Left ventricle myocardium superior (tissue), 1 donor: ENCODE measurements at places on chromosomes 7 and 10. TPM values are rescaled to one million over a fixed set of nuclear protein-coding genes. Genes with fewer than 3 reads are reported as not detected.

KDM7A gene
- total RNA-seq = 10.3 TPM

FGFR2 gene
- 0.17 TPM for total RNA-seq

ATAD1 gene
- total RNA-seq = 98.4 TPM

ARHGAP22 gene
- 3.4 TPM for total RNA-seq

STRIP2 gene
- total RNA-seq = 23.3 TPM

NUTM2D gene
- 5.6 TPM for total RNA-seq

NOS3 gene
- total RNA-seq = 10.9 TPM

OPN4 gene
- total RNA-seq = 0.25 TPM

HIF1AN gene
- total RNA-seq = 54.6 TPM

CCL26 gene
- total RNA-seq = not detected

DNA sequence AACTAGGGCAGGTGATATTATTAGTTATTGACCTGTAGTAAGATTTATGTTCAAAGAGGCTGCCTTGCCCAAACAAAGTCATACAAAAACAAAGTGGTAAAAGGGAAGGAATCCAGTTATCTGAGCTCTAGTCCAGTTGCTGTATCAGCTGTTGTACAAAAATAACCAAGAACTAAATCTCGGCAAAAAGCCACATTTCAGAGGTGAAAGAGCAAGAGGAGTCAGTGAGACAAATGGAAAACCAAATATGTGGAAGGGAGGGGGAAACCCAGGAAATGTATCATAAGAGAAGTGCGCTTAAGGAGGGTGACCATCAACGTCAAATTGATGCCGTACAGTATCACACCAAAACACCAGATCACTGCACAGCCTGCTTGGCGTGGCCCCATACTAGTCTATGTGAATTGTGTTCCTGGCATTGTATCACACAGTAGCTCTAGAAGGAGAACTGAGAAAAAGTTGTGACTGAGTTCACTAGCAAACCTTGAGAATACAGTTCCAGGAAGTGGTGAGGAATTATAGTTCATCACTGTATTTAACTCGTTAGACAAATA, 6.4 kb downstream of the AGBL3 start:
- no peak for DNase-seq

- DNase-seq = no peak
These were observed 69.8 kb downstream of the LSMEM1 start for GRCh38 chr7:112550468-112551060.

DNA sequence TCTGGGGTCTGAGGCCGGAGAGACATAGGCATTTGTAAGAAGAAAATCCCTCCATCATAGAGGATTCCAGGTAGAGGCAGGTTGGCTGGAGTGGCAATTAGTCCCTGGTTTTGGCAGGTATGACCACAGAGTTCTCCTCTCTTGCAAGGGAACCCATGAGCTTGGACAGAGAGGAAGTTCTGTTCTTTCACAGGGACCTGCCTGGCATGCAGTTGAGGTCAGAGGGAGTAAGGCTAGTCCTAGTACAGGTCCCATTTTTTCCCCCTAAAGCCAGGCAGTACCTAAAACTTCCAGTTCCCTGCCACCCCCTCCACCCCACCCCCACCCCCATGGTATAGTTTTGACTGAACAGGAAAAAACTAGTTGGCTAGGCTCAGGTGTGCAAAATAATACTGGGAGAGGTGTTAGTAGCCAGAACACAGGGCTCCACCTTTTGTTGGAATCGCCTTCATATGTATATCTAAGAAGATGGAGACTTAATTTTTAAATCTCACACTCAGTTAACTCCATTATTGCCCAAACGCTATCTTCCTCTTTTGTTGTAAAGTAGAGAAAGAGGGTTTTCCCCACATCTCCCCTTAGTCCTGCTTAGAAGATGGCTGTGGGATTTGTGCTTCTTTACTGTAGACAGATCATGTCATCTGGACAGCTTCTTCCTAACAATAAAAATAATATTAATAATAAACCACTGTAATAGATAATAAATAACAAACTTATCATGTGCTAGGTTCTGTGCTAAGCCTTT, 188.1 kb downstream of the TCF7L2 start:
- DNase-seq = no peak

DNA sequence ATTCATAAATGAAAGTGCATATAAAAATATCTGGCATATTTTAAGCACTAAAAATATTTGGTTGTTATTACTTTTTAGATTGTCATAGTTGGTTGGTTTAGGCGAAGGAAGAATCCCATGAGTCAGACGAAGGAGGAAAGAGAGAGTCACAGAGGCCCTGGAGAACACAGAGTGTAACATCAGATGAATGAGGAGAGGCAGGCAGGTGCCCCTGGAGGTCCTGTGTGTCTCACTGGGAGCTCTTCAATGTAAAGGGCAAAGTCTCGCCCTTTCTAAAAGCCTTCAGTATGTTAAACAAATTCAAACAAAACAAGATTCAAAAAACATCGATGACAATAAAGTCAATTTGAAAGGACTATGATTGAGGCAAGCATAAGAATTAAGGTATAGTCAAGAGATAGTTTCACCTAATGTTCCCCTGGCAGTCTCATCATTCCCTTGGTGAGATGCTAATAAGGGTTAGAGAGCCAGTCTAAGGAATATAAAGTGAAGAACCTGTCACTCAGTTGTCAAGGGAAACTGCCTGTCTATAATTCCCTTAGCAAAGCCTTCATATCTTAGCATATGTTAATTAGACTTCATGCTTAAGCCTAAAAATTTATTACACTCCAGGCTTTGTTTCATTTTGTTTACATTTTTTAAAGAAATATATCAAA, 194.3 kb downstream of the TPK1 start:
- no peak for DNase-seq

GRCh38 chr10:34804306-34804705, 10.8 kb downstream of the PARD3 start:
- no peak for DNase-seq

DNA sequence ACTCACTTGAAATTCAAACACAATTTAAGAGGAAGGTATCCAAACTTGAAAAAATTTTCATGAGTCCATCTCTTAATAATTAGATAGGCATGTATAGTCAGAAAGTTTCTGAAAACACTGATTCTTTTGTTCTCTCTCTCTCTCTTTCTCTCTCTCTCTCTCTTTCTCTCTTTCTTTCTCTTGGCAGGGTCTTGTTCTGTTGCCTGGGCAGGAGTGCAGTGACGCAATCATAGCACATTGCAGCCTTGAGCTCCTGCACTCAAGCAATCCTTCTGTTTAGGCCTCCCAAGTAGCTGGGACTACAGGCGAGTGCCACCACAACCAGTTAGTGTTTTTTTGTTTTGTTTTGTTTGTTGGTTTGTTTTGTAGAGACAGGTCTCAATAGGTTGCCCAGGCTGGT, 59.3 kb downstream of the PRTFDC1 start:
- no peak for DNase-seq

GRCh38 chr10:35447693-35448407, 111.5 kb downstream of the CCNY start:
- DNase-seq = no peak

DNA sequence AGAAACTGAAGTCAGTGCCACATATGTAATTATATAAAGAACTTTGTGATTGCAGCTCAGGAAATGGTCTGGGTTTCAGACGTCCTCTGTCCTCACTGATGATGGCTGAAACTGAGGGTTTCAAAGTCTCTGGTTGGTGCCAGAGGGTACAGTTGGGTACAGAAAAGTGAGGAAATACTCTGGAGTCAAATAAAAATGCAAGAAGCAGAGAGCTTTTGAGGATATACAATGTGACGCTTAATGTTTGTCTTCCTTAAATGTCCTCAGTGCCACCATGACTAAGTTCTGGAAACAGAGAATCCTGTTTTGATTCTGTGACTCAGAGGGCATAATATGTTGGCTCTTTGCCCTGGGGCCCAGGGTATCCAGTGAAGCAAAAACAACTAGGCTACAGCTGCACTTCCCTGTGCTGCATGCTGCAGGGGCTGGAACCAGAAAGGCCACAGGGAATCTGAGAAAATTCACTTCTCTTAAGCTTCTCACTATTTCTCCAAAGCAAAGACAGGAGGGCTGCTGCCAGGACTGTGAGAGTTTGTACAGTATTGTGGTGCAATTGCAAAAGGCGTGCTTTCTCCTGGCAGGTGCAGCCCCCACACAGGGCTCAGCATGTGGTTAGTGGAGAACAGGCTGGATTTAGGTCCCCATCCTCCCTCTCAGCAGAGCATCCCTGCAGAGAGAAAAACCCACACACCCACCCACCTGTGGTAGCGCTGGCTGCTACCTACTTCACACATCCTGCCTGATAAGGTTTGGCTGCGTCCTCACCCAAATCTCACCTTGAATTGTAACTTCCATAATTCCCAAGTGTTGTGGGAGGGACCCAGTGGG, 169.5 kb upstream of the SVIL start:
- no peak for DNase-seq

DNA sequence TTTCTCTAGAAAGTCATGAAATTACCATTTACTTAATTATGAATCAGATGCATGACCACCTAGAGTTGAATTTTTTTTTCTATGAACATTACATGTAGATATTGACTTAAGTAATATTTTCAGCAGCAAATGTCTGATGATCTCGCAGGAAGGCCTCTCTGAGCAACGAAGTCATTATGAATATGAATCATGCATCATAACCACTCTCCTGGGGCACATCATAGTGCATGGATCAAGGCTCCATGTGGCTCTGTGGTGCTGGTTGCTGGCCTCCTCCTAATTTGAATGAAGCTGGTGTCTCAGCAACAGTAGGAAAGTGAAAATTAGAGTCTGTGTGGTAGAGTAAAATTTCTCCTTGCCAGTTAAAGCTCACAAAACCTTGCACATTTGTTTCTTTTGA, 121.4 kb upstream of the INHBA start:
- DNase-seq = no peak

- peak; percentile 82 for DNase-seq
These were observed at the start of gene KIAA1549 for GRCh38 chr7:138981332-138982203. TSS of gene KIAA1549 (minus strand) at chr7:138981389. CDS start at chr7:138981269, 120 bp downstream.

DNA sequence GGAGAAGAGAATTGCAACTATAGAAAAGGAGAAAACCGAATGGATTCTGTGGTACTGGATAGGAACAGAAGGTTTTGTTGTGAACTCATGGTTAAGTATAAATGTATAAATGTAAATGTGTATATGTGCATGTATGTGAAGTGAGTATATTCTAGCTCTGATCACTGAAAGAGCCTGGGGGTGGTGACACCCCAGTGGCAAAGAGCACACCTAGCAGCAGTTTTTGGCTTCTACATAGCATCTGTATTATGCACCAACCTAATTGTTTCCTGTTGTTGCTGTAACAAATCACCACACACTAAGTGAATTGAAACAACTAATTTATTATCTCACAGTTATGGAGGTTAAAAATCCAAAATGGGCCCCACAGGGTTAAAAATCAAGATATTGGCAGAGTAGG, 455.4 kb downstream of the RPS24 start:
- DNase-seq = no peak

- no peak for DNase-seq
These were observed 260.4 kb downstream of the CDK14 start for GRCh38 chr7:90856351-90857070.

DNA sequence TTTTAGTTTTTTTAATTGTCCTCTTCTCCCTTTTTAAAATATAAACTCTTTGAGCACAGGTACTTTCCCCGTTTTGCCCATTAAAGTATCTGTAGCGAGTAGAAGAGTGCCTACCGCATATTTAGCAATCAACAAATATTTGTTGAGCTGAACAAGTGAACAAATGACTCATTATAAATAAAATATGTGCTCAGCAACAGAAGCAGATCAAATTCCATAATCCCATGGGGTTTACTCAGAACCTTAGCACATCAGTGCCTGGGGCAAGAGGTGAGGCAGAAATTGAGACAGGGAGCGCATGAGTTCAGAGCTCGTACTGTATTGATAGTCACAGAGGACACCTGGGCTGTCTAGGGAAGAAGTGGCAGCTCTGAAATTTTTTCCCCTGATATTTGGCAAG, 161.0 kb downstream of the SEM1 start:
- DNase-seq = no peak

GRCh38 chr7:141220263-141220880, 146.5 kb downstream of the TMEM178B start:
- DNase-seq = no peak

GRCh38 chr10:103265717-103266329, 11.1 kb upstream of the INA start:
- peak; percentile 45 for DNase-seq

DNA sequence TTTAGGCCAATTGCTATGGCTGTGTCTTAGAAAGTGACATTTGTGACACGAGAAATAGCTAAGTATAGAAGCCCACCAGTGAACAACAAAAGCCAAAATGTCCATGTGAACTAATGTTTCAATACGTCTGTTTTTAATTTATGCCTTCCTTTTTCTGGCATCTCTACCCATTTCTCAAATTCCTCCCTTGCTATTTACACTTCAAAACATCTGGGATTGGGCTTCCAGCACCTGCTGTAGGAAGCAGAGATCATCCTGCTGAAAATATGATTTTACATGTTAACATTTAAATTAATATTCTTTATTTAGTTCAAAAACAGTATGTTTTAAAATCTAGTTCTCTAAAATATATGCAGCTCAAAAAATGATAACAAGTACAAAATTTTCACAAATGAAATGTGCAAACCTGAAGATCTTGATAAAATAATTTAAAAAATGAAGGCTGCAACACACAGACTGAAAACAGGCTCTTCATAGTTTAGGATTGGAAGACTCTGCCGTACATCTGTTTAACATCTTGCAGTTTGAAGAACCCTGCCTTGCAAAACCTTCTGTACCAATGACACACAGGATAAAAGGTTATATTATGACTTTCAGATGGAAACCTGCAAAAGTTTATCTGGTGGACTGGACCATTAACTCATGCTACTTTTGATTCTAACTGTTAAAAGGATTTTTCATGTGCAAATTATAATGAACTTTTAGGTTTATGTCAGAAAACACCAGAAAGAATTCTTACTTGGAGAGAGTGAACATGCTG, 408.4 kb downstream of the SUGCT start:
- no peak for DNase-seq

DNA sequence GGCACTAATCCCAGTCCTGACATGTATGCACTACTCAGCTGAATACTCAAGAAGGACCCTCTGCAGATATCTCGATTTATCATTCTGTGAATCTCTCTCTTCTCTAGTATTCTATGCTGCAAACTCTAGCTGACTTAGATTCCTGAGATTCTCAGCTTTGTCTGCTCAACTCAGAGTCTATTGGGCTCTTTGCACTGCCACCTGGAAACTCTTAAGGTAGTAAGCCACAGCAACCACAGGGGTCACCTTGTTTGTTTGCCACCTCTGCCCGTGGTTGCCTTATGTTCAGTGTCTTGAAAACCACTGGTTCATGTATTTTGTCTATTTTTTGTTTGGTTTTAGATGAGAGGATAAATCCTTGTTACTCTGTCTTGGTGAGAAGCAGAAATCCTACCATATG, 72.9 kb downstream of the SP8 start:
- no peak for DNase-seq

GRCh38 chr7:98647326-98647725, 30.2 kb downstream of the NPTX2 start:
- DNase-seq = no peak

DNA sequence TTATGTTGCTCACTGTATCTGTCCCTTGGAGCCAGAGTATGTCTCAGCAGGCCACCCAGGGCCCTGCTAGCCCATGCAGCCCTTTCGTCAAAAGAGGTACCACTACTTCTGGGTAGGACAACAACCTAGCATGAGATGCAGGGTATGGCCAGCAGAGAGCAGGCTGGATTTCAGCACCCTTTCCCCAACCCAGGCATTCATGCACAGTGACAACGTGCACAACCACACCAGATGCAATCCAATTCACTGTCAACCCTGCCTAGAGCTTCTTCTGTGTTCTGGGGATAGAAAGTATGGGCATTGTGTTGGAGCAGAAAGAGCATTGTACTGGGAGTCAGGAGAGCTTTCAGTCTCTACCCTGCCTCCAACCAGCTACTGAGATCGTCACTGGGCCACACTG, 37.9 kb downstream of the JAZF1 start:
- DNase-seq = no peak
